CD4-positive, alpha-beta memory T cell (primary cell): ENCODE measurements at places on chromosomes 5 and 9. TPM values are rescaled to one million over a fixed set of nuclear protein-coding genes. Genes with fewer than 3 reads are reported as not detected.

DNA sequence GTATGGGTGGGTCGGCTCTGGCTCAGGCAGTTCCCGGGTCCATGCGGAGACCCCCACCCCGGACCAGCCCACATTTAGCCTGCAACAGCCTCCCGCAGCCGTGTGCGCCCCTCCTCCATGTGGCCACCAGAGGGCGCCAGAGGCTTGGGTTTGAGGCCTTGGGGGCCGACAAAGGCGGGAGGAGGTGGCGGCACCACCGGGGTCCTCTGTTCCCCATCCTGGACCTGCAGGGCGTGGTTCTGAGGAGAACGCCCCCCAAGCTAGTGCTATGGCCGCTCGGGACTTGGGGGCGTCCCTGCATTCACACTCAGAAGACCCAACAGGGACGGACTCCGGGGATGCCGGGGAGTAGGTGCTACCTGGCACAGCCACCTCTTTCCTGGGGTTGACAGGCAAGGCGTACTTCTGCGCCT is 16.5 kb downstream of the ASS1 start:
- DNase-seq, result peak; percentile 53

DNA sequence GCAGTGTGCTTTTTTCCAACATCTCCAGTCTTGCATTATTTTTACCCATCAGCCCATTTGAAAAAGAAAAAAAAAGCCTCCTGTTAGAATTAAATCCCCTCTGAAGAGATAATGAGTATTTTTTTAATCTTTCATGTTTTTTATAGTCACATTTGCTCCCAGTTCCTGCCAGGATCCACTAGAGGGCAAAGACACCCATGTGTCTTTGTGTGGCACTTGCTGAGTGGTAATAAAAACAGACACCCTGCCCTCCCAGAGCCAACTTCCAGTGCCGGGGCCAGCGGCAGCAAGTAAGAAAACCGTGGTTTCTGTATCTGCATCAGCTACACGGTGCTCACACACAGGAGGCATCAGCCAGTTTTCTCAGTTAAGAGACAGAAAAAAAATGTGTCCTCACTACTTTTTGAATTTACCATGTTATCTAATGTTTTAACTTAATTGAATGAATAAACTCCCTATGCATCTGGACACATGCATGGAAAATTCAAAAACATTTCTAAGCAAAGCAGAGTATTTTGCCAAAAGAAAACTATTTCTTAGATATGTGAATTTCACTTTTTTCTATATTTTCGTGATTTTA is 70.2 kb upstream of the PLEKHG4B start:
- no peak for DNase-seq

GRCh38 chr9:14158136-14158813 is 155.7 kb downstream of the NFIB start:
- no peak for DNase-seq

GRCh38 chr5:71740015-71740753 is 21.1 kb downstream of the CARTPT start:
- no peak for DNase-seq

The LMX1B gene
- not detected for total RNA-seq
